ENCODE measurements at places on chromosomes 4 and X. TPM values are rescaled to one million over a fixed set of nuclear protein-coding genes. Genes with fewer than 3 reads are reported as not detected.

Gene SYN1
- 1.5 TPM for total RNA-seq

GRCh38 chr4:128573781-128574508, 235.6 kb upstream of the JADE1 start:
- DNase-seq, result no peak

DNA sequence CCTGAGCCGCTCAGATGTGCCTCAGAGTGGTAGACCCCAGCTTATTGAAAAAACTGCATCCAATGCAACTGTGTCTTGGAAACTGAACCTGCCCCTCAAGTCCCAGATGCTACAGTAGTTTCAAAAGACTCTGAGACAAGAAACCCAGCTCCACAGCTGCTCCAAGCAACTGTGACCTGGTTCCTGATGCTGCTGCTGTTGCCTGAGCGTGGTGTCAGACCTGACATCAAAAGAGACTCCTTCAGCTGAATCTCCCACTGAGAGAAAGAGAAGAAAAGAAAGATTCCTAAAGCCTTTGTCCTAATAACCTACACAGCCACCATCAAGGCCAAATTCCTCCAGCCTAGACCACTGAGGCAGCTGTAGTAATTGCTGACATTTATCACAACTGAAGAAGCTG, 630.1 kb downstream of the STIM2 start:
- no peak for DNase-seq

Gene DUSP21
- not detected for total RNA-seq

DNA sequence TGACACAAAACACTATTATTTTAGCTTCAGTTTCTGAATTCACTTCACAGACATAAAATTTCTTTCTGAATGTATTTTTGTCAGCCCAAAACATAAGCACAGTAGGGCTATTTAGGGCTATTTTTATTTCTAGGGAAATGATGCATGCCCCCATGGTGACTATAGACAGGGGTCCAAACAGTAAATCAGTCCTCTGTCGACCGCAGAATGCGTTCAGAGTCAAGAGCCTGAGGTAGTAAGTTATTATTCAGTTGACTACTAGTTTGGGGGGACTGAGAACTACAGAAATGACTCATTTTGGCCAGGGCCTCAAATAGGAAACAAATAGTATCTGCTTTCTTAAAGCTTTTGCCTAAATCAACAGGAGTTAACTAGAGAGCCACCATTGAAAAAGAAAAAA, 414.4 kb downstream of the AFF2 start:
- no peak for DNase-seq

Gene OCIAD2
- 11.2 TPM for total RNA-seq

DNA sequence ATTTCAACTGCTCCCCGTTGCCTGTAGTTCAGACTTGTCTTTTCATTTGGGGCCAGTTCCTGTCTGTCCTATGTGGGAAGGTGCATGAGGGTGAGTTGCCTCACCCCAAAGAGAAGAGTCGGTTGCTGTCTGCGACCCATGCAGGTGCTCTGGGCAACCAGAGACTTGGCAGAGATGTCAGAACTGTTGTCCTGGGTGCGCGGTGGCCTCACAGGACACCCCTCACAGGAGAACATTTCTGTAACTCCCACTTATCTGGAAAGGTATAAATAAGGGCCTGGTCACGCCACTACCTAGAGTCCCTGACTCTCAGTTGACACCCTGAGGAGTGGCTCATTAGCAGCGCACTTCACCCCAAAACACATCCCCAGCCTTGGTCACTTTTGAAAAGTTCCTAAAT, 9.7 kb upstream of the NAT8L start:
- no peak for DNase-seq

- DNase-seq, result no peak
Measured at GRCh38 chr4:189771696-189772361, 168.8 kb upstream of the FRG1 start.

Gene VCX
- not detected for total RNA-seq

Gene COL25A1
- not detected for total RNA-seq

Gene LONRF3
- total RNA-seq, result 5.9 TPM

DNA sequence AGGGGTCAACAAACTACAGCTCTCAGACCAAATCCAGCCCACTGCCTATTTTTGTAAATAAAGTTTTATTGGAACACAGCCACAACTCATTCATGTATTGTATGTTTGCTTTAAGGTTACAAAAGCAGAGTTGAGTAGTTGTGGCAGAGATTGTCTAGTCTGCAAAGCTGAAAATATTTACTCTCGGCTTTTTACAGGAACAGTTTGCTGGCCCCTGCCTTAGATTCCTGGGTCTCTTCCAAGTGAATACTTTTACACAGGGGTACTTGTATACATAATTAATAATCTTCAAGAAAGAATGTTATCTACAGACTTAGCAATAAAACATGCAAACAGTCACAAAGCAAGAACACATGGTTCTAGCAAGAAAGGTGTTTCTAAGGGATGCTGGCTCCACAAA, 154.2 kb downstream of the AMELX start:
- DNase-seq, result no peak

Gene IRF2
- total RNA-seq, result 7.9 TPM

GRCh38 chrX:101219116-101219863, at the start of gene DRP2:
Gene DRP2 (plus strand): TSS chrX:101219786. CDS start chrX:101231648, 11,862 bp downstream.
- DNase-seq, result no peak

DNA sequence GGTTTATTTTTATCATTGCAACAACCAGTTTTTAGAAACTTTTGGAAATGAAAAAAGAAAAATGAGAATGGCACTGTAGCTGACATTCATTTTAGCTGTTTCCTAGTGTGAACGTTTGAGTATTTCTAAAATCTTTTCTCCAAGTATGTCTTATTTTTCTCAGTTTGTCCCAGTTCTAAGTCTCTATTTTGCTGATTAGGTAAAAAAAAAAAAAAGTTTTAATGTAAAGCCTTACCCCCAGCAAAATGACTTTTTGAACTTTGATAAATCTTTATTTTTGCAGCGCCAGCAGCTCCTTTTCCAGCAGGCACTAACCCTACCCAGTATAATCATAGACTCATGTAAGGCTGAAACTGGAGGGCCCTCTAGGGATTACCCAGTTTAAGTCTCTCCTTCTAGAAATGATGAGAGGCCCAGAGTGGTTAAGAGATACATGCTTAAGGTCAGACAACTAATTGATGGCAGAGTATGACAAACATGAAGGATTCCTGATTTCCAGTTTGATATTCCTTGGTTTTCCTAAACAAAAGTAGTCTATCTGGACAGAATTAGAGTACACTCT, 84.3 kb upstream of the SLC4A4 start:
- no peak for DNase-seq

DNA sequence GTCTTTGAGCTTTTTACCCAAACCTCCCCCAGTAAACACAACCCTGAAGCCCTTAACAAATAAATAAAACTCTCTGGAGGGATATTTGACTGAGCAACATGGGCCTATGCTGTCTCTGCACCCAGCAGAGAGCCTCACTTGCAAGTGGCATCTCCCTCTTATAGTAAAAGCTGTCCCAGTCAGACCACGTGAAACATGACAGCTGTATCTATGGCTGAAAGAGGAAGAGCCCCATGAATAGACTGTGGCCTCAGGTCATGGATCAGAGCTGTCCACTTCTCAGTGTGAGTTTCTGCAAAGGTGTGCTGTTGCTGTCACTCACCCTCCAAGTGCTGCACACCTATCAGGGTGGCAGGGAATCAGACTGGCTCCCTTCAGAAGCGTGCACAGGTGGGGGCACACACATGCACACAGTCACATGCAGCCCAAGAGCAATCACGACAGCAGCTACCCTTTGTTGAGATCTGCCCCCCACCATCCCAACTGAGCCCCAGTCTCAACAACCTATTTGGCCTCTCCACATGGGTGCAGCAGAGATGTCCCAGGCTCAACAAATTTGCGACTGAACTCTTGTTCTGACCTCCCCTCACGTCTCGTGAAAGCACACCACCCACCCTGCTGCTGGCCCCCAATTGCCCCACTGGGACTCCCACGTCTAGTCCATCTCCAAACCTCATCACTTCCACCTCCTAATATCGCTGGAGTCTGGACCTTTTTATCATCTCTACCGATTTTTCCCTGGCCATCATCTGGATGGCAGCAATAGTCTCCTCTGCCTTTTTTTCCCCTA, 45.6 kb downstream of the NAT8L start:
- no peak for DNase-seq

- DNase-seq, result no peak
Measured at GRCh38 chrX:50594788-50595187, 124.2 kb upstream of the DGKK start.

GRCh38 chr4:77045490-77045889, 30.3 kb downstream of the CCNI start:
- no peak for DNase-seq

DNA sequence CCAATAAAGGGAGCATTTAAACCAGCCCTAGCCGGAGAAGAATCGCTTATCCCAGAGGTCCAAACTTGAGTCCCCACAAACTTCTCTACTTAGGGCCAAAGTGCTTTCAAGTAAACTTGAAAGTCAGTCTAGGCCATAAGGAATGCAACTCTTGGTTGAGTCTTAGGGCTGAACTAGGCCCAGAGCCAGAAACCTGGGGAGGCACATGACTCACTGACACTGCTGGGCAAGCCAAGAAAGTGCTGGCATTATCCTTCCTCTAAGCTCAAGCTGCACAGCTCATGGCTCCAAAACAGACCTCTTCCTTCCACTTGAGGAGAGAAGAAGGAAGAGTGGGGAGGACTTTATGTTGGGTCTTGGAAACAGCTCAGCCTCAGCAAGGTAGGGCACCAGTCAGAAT, 1257.3 kb upstream of the DIAPH2 start:
- no peak for DNase-seq

Gene RHOXF2
- not detected for total RNA-seq

DNA sequence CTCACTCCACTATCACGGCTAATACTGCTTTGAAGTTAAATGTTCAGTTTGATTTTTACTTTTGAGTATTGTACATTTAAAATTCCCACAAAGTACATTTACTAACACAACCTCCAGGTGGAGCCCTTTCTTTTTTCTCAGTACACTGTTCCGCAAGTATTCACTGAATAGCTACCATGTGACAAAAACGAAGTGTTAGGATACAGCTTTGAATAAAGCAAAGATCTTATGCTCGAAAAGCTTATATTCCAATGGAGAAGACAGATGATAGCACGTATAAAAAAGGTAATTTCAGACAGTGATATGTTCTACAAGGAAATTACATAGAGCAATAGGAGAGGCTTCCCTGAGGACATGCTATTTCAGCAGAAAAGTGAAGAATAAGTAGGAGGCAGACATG, 60.7 kb upstream of the ABCG2 start:
- no peak for DNase-seq

DNA sequence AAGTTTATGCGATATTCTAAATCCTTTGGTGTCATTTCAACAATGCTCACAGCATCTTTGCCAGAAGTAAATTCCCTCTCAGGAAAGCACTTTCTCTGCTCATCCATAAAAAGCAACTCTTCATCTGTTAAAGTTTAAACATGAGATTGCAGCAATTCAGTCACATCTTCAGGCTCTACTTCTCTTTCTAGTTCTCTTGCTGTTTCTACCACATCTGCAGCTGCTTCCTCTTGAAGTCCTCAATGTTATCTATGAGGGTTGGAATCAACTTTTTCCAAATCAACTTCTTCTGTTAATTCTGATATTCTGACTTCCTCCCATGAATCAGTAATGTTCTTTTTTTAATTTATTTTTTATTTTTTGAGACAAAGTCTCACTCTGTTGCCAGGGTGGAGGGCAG, 100.9 kb downstream of the LCORL start:
- no peak for DNase-seq

DNA sequence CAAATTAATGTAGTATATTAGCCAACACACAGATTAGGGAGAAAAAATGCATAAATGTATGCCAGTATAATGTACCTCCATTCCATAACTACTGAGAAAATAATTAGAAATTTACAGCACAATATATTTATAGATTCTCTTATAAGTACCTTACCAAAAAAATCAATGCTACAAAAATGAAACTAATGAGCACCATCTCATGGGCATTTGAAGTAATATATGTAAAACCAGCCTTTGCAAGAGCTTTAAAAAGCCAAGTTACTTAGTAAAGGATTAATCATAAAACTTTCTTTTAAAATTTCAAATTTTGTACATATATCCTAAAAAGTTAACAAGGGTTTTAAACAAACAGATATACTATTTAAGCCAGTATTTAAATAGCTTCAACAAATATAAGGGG, 43.2 kb downstream of the LRBA start:
- no peak for DNase-seq

Data from uterus (tissue), 4 donors.